Hepatocyte (in vitro differentiated cells): ENCODE measurements at places on chromosomes 12 and 14. TPM values are rescaled to one million over a fixed set of nuclear protein-coding genes. Genes with fewer than 3 reads are reported as not detected.
A peak's percentile ranks its signal among the peaks of the same experiment; 100 is the strongest.

DNA sequence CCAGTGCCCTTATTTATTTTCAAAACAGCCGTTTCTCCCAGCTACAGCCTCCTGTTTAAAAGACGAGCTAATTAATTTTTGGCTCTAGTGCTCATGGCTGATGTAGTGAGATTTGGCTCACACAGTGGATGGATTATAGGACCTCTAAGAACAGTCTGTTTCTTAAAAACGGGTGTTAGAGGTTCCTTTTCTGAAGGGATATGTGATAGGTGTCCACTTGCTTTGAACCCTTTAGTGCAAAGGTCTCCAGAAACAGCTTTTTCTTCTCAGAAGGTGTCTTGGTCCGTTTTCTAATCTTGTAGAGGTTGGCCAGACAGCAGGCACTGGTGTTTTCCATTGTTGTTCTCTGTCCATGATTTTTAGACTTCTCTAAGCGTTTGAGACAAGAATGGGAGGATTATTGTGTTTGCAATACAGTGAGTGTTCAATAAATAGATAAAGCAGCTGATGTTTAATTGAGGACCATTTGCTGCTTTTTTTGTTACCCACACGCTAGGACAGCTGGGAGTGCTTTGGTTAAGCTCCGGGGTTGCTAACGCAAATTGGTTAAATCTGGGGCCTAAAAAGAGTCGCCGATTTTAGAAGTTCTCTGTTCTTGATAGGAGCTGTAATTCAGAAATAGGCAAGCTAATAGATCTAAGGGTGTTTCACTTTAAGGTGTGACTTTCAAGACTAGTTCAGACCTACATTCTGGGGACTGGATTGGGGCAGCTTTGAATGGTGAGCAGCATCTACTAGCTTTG is 1.0 kb downstream of the BORCS5 start:
- no peak for DNase-seq
- peaks cover 10% of the 10 kb centered on the region for H3K4me1 ChIP-seq
- peak overlapping the region; percentile 97 for H3K27ac ChIP-seq

DNA sequence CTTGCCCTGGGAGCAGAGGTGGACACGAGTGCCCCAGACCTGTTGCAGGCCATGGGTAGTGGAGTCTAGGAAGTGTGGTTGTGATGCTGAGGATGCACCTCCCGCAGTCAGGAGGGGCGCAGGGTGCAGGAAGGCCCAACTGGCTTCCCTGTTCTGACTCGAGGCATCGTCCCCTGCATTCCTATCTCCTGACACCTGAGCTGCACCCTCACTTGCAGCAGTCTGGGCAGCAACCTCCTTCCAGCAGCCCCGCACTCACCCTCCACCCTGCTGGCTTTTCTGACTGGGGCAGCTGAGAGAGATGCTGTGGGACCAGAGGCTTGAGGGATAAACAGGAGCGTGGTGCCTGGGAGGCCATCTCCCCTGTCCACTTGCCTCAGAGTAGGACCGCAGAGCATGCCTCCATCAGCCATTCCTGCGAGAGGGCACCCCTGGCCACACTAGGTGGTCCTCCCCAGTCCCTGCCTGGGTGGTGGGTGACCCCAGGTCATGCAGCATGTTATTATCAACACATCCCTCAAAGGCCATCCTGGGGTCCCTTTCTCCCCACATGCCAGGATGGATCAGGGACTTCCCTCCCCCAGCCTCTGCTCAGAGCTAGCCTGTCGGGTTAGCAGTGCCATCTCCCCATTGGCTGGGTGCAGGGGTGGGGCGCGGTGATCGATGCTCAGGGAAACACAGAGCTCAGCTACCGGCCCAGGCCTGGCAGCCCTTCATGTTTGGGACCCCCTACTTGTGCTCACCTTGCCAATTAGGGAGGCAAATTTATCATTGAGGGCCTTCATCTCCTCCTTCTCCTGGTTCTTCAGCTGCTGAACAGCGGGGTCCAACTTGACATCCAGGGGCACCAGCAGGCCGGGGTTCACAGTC is 719 bp downstream of the KRT80 start:
- no peaks in the 10 kb centered on the region for H3K36me3 ChIP-seq
- peaks cover 47% of the 10 kb centered on the region for H3K4me1 ChIP-seq
- no peak for DNase-seq
- no peak overlapping the region for H3K4me3 ChIP-seq
- H3K27ac ChIP-seq, result peak overlapping the region; percentile 74

DNA sequence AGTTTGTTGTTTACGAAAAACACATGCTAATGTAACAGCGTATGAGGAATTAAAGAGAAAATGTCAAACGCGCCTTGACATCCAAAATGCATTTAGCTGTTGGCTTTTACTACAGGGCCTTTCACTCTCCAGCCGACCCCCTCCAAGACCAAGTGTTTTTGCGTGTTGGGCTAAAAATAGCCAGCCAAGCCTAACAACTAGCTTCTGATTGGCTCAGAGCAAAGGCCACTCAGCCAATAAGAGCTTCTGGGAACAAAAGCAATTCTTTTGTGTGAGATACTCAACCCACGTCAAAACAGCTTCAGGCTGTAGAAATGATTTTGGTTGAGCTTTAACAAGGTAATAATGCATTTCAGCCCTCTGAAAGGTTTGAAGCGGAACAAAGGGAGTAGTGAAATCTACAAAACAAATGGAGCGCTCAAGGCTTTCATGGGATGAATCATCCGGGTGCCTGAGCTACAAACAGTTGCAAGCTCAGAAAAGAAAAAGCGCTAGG is 198.7 kb upstream of the DCN start:
- peak; percentile 84 for DNase-seq
- H3K27me3 ChIP-seq, result no peaks in the 10 kb centered on the region
- peak overlapping the region; percentile 87 for H3K27ac ChIP-seq
- peak overlapping the region; percentile 26 for H3K4me3 ChIP-seq
- no peaks in the 10 kb centered on the region for H3K36me3 ChIP-seq
- peaks cover 20% of the 10 kb centered on the region for H3K4me1 ChIP-seq

GRCh38 chr12:106234449-106234848 is 13.4 kb downstream of the CKAP4 start:
- no peak overlapping the region for H3K27ac ChIP-seq
- no peak overlapping the region for H3K4me3 ChIP-seq
- H3K36me3 ChIP-seq, result no peaks in the 10 kb centered on the region
- no peaks in the 10 kb centered on the region for H3K4me1 ChIP-seq

- peak; percentile 85 for DNase-seq
- H3K27me3 ChIP-seq, result no peaks in the 10 kb centered on the region
- H3K4me3 ChIP-seq, result no peak overlapping the region
- H3K4me1 ChIP-seq, result peaks cover 27% of the 10 kb centered on the region
- peak overlapping the region; percentile 90 for H3K27ac ChIP-seq
- H3K36me3 ChIP-seq, result no peaks in the 10 kb centered on the region
Observed at GRCh38 chr14:56004786-56005185, 113.4 kb upstream of the PELI2 start.

DNA sequence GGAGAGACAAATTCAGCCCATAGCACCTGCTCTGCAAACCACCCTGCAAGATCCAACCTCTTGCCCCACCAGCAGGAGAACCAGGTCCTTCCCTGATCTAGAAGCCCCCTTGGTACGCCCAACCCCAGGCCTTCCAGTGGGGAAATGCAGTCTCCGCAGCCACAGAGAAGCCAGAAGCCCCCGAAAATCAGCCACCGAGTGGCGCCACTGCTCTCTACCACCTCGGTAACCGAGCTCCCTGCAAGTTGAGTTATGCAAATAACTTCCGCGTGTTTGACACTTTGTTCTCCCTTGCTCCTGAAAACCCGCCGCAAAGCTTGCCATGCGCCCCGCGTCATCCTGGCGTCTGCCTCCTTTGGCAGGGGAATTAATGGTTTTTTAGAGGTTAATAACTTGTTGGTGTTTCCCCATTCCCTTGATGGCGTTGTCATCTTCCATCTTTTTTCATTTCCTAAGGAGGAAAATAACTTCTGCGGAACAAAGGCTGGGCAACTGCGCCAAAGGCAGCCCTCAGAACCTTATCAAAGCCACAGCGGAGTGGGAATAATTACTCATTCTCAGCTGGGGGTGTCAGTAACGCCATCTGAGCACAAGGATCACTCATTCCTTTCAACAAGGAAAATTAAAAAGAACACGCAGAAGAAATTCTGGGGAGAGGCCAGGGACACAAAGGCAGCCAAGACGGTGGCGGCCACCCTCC is 60.4 kb downstream of the FZD10 start:
- H3K36me3 ChIP-seq, result no peaks in the 10 kb centered on the region
- H3K27ac ChIP-seq, result no peak overlapping the region
- no peak overlapping the region for H3K4me3 ChIP-seq
- no peak for DNase-seq

- no peak overlapping the region for H3K4me3 ChIP-seq
- H3K27me3 ChIP-seq, result no peaks in the 10 kb centered on the region
- H3K36me3 ChIP-seq, result no peaks in the 10 kb centered on the region
- no peak overlapping the region for H3K27ac ChIP-seq
- DNase-seq, result no peak
Observed at GRCh38 chr14:100084591-100084990, 19.4 kb downstream of the EVL start.

Gene TMEM132D
- 1.8 and 2.4 TPM in 2 replicates for total RNA-seq

Gene EMP1
- 39.9 and 67.3 TPM in 2 replicates for total RNA-seq
